ENCODE measurements at places on chromosomes 1 and 21.

DNA sequence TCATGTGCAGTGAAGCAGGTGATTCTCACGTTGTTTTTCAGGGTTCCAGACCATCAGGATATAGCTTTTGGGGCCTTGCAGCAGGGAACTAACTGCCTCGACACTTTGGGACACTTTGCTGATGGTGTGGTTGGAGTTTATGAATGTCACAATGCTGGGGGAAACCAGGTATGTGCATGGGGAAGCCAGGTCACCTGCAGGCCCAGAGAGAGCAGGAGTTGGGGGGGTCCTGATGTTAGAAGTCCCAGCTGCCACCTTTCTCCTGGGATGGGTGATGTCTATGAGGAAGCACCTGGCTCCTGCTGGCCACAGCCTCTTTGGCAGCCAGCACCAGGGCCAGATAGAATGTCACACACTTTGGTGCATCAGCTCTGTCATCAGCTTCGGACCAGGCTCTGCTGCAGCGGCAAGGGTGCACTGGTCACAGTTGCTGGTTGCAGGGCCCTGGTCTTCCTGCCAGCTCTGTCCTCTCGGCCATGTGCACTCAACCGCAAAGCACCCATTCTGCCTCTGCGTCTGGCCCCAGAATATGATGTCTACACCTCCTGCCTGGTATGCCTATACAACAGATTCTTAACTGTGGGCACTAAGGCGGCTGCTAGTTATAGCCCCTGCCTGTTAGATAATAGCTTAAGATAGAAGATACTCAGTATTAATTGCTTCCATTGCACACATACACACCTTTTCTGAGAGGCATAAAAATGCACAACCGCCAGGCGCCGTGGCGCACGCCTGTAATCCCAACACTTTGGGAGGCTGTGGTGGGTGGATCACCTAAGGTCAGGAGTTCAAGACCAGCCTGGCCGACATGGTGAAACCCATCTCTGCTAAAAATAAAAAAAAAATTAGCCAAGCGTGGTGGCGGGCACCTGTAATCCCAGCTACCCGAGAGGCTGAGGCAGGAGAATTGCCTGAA, 160.7 kb downstream of the PGBD5 start:
- no peak for DNase-seq

- DNase-seq = no peak
Observed at GRCh38 chr1:1004780-1005697, 5.1 kb upstream of the HES4 start.

DNA sequence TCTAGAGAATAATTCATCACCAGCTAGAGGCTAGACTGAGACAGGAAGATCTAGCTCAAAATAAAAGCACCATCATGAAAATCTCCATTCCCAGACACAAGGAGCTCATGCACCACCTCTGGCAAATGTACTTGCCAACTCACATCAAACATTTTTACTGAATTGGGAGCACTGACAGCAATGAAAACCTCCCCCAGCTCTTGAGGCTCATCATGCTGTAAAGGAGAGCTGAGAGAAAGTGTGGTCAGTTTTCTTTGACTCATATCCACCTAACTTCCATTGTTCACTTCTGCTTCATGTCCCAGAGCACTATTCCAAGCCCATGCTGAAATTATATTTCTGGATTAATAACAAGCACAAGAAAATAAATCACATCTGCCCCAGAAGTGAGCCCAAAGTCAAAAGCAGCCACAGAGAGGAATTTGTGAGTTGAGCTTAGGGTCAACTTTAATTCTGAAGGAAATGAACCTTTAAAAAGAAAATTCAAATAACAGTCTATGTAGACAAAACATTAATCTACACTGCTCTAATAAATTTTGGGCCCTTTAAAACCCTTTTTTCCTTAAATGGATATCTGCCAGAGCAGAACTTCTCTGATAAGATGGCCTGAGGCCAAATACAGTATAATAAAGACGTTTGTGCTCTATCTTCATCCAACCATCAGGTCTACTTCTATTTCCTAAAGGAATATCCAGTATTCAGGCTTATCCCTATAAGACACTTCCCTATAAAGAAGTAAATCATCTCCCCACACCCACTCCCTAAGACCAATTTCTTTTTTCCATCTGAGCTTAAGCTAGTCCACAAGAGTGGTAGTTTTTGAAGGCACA, 85.9 kb upstream of the ADAM30 start:
- no peak for DNase-seq

DNA sequence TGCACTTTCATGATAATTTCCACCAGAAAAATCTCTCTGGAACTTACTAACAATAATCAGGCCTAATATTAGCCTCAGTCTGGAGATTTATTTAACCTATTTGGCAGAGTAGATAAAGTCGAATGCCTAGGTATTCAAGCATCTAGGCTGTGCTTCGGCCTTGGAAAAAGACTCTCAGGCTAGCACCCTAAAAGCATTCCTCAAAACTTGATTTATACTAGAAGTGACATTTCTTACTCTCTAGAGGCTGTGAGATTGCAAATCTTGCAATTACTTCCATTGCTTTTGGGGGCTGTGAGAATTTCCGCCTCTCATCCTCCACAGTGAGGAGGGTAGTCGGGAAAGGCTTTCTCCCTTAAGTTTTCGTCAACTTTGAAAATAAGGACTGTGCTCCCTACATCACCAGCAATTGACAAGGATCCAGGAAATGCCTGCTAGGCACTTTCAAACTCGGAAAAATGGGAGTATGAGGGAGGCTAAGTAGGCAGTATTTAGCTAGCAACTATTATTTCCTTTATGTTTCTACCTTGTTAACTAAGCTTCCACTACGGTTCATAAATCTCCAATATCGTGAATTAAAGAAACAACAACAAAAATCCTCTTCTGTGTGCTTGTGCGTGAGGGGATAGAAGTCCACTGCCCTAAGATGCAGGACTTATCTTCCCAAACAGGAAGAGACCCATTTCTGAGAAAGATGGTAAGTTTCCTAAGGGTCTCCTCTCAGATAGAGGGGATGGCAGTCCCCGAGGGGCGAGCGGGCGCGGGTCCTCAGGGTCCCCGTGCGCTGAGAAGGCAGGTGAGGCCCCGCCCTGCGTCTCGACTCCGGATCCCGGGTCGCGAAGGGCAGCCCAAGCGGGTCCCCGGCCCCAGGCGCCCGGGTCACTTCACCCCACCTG, 1.1 kb upstream of the LMO4 start:
- DNase-seq = no peak

DNA sequence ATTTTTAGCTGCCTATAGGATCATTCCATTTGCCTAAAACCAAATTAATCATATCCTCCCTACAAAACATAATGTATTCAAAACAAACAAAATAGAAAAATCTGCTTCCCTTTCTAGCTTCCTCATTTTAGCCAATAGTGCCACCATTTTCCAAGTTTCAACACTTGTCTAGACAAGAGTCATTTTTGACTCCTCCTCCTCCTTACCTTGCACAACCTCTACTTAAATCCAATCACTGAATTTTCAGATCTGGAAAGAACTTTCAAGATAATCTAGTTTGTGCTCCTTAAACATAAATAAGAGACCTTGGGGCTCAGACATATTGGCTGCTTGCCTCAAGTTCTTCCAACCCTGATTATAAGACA, 7.4 kb downstream of the STX6 start:
- no peak for DNase-seq

GRCh38 chr1:59522925-59523505, 226.1 kb downstream of the FGGY start:
- no peak for DNase-seq

- no peak for DNase-seq
Observed at GRCh38 chr1:192994141-192994540, 65.0 kb downstream of the UCHL5 start.

DNA sequence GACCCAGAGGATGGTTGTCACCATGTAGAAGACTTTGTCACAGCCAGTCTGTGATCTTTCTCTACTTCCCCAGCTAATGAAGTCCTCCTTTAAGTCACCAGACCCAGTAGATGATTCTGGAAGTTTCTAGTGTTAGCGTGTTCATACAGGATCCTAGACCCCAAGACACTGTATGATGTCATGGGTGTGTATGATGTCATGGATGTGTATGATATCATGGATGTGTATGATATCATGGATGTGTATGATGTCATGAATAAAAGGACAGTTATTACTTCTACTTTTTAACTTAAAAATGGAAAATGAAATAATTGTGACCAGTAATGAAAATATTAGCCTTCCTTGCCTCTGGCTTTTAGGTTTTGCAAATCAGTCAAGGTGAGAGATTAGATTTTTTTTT, 260.0 kb downstream of the FMN2 start:
- DNase-seq = no peak

GRCh38 chr1:152020849-152021248, 16.0 kb downstream of the S100A11 start:
- DNase-seq = no peak

GRCh38 chr1:28395181-28395580, 25.6 kb downstream of the PHACTR4 start:
- DNase-seq = no peak

DNA sequence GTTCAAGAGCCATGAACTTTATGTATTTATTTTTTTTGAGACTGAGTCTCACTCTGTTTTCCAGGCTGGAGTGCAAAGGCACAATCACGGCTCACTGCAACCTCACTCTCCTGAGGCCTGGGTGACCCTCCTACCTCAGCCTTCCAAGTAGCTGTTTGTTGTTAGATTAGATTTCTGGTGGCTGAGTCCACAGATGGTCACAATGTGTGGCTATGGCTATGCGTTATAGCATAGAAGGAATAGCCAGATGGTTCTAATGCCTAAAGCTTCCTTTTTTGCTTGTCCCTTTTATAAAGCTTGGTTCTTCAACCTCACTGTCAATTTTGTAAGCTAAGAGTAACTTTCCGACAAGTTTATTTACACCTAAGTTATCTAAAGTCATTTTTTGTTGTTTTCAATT, 62.3 kb upstream of the FMN2 start:
- no peak for DNase-seq

DNA sequence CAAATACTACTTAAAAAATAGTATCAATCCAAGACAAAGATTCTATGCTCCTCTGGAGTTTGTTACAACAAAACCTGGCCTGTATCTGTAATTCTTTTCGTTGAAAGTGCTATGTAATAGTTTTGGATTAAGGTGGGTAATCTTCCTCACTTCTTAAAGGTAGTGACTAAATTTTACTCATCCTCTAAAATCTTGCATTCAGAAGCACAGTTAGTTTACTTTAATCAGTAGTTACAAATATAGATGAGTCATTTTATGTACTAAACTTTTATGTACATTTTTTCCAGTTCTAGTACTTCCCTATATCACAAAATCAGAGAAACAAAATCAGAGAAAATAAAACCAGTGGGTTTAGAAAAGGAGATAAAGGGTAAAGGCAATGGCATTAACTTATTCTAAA, 51.3 kb downstream of the ZNHIT6 start:
- no peak for DNase-seq

GRCh38 chr1:62723883-62724282, 35.7 kb upstream of the DOCK7 start:
- no peak for DNase-seq

DNA sequence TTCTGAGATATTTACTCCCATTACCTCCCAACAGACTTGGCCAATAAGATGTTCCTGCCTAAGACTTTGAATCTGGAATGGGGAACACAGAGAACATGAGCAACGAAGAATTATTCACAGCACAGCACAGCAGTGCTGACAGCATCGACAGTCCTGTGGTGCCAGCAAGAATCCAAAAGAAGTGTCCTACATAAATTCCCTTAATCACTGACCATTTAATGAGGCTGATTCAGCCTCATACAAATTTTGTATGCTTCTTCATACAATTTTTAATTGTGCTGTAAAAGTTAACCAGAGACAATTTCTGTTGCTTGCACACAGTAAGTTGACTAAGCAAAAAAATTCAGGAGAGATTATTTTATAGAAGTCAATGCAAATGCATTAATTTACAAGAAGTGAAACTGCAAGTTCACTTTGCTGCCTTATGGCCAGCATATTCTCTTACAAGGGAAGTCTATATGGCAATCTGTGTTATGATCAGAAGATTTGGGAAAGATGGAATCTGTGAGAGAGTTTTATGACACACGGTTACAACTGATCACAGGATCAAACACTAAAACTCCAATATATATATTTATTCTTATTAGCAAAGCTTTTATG, 855.9 kb downstream of the LTN1 start:
- no peak for DNase-seq

DNA sequence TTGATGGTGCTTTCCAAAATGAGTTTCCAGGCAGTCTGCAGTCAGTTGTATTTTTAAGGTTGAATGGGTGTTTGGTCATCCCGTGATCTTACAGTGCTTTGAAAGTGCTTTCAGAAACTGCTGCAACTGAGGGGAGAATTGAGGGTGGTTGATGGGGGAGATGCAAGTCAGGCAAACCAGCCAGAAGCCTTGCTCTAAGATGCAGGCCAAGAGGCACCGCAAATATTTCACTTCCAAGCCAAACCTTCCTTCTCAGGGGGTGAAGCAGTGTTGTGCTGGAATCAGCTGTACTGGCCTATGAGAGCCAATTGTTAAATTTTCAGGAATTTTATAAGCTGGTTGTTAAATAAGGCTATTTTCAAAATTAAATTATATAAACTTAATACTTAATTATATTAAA, 151.6 kb downstream of the KCNJ6 start:
- no peak for DNase-seq

- no peak for DNase-seq
Observed at GRCh38 chr1:82848043-82848442, 1047.3 kb downstream of the ADGRL2 start.

DNA sequence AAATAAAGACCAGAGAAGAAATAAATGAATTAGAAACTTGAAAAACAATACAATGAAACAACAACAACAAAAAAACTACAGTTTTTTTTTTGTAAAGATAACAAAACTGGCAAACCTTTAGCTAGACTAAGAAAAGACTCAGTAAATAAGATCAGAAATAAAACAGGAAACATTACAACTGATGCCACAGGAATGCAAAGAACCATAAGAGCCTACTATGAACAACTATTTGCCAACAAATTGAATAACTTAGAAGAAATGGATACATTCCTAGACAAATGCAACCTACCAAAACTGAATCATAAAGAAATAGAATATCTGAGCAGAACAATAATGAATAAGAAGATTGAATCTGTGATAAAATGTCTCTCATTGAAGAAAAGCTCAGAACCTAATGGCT, 742.0 kb downstream of the ADGRL2 start:
- DNase-seq = no peak

GRCh38 chr1:3032371-3033039, 11.2 kb downstream of the ACTRT2 start:
- DNase-seq = no peak

GRCh38 chr1:59678040-59678439, 136.7 kb upstream of the HOOK1 start:
- DNase-seq = no peak

- no peak for DNase-seq
Observed at GRCh38 chr21:20647607-20648006, 350.6 kb upstream of the NCAM2 start.

- no peak for DNase-seq
Observed at GRCh38 chr1:56569661-56570060, 9.7 kb downstream of the PLPP3 start.
